ENCODE measurements at places on chromosomes 1 and 21.

GRCh38 chr1:115539061-115539460, 102.7 kb upstream of the VANGL1 start:
- DNase-seq, result no peak

DNA sequence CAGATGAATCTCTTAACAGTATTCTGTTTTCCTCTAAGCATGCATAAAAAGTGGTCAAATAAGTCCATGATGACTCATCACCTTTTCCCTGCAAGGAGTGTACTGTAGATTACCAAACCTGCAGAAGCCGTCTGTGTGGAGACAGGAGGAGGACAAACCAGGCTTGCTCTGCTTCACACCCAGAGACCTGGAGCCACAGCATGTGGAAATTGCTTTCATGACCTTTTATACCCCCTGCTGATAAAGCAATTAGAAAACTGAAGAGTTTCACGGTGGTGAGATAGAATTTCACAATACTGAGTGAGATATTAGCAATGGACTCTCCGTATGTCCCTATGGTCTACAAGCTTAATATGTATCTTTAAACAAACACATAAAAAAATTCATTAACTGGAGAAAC, 9.4 kb downstream of the CORT start:
- DNase-seq, result no peak

DNA sequence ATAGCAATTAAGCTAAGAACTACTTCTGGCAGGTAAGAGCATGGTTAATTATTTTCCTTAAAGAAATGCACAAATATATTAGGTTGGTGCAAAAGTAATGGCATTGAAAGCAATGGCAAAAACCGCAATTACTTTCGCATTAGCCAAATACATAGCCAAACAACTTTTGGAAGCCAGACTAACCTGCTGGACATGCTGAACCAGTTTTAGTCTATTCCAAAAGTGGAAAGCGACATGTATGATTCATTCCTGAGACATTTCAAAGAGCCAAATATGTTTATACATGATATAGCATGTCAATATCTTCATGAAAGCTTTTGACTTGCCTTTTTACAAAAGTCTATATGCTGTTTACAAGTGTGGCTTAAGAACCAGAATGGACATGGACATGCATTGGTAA, 23.4 kb upstream of the DR1 start:
- DNase-seq, result no peak

GRCh38 chr1:35120458-35121133, 41.4 kb downstream of the ZMYM1 start:
- no peak for DNase-seq

GRCh38 chr1:240020871-240021270, 70.8 kb upstream of the FMN2 start:
- DNase-seq, result no peak

GRCh38 chr1:214513394-214513793, 38.0 kb downstream of the PTPN14 start:
- DNase-seq, result no peak

GRCh38 chr1:4033129-4033676, 133.1 kb upstream of the C1orf174 start:
- no peak for DNase-seq

GRCh38 chr1:1833456-1833855, 55.2 kb upstream of the NADK start:
- DNase-seq, result no peak

DNA sequence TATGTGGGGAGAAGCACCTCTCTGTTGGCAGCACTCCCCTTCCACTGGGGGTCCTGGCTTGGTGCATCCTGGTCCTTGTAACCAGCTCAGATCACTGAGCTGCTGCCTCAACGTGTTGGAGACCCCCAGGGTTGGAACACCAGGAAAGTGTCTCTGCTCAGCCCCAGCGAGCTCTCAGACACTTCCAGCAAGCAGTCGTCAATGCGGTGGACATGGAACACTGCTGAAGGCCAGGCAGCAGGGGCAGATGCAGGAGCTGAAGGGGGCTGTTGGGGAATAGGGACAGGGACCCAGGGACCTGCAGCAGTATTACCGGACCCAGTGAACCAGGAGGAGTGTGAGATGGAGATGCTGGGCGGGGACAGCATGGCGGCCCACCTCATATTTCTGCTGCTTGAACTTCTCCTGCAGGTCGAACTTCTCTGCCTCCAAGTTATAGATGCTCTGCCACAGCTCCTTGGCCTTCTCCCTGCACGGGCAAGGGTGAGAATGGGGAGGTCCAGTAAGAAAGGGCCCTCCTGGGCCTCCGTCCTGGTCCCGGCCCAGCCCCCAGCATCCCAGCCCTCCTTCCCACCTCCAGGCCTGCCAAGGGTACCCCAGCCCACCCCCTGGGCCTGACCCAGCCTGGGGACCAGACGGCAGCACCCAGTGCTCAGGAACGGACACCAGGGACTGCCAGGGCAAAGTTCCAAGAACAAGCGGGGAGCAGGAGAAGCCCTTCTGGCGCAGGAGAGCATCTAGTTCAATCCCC, 16.4 kb downstream of the TNNT2 start:
- DNase-seq, result no peak

- no peak for DNase-seq
Measured at GRCh38 chr1:243712242-243712641, 137.8 kb downstream of the AKT3 start.
